ENCODE measurements at places on chromosomes 7 and 10. TPM values are rescaled to one million over a fixed set of nuclear protein-coding genes. Genes with fewer than 3 reads are reported as not detected.
A peak's percentile ranks its signal among the peaks of the same experiment; 100 is the strongest.

The ELOVL3 gene
- 0.40 TPM for total RNA-seq

The NANOS1 gene
- 4.5 TPM for total RNA-seq

The RNF32 gene
- 1.4 TPM for total RNA-seq

The TRIM74 gene
- total RNA-seq = 2.4 TPM

The GIMAP7 gene
- 0.33 TPM for total RNA-seq

The GTF2IRD1 gene
- total RNA-seq = 27.8 TPM

The MCM10 gene
- total RNA-seq = 3.1 TPM

The OR6B1 gene
- not detected for total RNA-seq

The ABCA13 gene
- total RNA-seq = 2.0 TPM

The GRID2IP gene
- 0.44 TPM for total RNA-seq

The RHOBTB1 gene
- total RNA-seq = 34.1 TPM

The GJD4 gene
- 0.17 TPM for total RNA-seq

The CALML3 gene
- not detected for total RNA-seq

DNA sequence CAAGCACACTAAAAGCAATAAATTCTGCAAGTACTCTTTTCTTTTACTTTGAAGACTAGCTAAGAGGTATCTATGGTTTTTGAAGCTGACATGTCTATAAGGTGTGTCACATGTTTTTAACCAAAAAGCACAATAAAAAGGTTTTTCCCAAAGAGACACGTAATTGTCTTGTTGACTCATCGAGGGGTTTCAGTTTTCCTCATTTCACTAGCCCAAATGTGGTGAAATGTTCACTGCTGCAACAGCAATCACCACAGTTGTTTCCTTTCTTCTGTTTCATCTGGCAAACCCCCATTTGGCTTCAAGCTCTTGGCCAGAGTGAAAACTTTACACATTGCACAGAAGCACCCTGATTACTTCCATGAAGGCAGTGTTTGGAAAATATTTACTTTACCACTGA lies 3.8 kb upstream of the HOXA4 start:
- no peak for DNase-seq

DNA sequence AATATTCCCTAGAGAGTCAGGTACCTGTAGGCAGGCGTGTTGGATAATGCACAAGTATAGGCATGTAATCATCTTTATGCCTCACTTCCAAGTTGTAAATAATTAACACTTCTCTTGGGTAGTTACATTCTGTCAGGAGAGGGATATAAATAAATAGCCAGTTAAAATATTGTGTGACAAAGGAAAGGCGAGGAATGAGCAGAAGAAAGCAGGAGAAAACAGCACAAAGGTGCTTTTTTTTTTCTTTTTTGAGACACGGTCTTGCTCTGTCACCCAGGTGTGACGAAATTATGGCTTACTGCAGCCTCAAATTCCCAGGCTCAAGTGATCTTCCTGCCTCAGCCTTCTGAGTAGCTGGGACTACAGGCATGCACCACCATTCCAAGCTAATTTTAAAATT lies 99.2 kb upstream of the LYZL2 start:
- DNase-seq = no peak

- DNase-seq = no peak
These were observed 145.2 kb upstream of the UNC5B start for GRCh38 chr10:71067098-71067740.

GRCh38 chr7:146150153-146150552 lies 33.6 kb downstream of the CNTNAP2 start:
- no peak for DNase-seq

- DNase-seq = no peak
These were observed 17.0 kb downstream of the PTPRN2 start for GRCh38 chr7:158570449-158571170.

GRCh38 chr10:689452-690371 lies at the start of gene DIP2C:
DIP2C (minus strand) TSS chr10:689668; CDS start chr10:689578, 90 bp downstream.
- peak; percentile 94 for DNase-seq

- DNase-seq = no peak
These were observed 705.2 kb upstream of the IGFBP3 start for GRCh38 chr7:46626261-46626660.

GRCh38 chr7:137816696-137817320 lies 30.0 kb downstream of the DGKI start:
- no peak for DNase-seq

DNA sequence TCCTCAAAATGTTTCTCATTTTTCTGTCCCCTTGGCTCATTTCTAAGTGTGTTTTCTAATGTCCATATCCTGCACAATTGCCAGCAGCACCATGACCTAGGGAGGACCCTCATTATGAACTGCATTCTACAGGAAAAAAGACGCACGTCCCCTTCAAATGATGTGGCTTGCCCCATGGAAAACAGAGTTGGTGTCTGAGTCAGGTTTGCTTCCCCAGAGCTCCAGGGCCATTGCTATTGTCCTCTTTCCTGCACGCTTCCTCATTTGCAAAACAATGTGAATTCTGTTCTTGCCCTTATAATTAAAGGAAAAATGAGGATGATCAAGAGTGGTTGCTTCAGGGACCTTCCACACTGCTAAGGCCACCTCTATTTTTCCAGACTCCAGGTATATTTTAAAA lies 14.7 kb upstream of the ASB4 start:
- no peak for DNase-seq

DNA sequence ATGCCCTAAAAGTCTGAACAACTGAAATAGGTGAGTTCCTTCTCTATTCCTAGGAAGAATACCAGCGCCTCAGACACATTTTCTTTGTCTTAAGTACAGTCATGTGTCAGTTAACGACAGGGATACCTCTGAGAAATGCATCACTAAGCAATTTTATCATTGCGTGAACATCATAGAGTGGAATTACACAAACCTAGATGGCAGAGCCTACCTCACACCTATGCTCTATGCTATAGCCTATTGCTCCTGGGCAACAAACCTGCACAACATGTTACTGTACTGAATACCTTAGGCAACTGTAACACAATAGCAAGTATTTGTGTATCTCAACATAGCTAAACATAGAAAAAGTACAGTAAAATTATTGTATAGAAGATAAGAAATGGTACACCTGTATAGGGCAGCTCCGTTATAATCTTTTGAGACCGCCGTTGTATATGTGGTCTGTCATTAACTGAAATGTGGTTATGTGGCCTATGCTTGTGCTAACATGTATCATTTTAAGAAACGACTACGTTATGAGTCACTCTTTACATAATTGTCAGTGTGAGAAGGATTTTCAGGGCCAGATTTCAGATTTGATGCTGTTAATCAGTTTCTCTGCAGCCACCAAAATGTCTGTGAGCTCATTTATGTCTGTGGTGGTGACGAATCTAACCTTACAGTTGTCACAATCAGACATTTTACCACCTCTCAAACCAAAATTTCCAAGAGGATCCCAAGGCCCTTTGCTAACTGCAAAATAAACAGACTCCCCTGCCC lies 66.1 kb upstream of the STK17A start:
- no peak for DNase-seq

- DNase-seq = no peak
These were observed 63.9 kb downstream of the DPY19L1 start for GRCh38 chr7:34973400-34973760.

DNA sequence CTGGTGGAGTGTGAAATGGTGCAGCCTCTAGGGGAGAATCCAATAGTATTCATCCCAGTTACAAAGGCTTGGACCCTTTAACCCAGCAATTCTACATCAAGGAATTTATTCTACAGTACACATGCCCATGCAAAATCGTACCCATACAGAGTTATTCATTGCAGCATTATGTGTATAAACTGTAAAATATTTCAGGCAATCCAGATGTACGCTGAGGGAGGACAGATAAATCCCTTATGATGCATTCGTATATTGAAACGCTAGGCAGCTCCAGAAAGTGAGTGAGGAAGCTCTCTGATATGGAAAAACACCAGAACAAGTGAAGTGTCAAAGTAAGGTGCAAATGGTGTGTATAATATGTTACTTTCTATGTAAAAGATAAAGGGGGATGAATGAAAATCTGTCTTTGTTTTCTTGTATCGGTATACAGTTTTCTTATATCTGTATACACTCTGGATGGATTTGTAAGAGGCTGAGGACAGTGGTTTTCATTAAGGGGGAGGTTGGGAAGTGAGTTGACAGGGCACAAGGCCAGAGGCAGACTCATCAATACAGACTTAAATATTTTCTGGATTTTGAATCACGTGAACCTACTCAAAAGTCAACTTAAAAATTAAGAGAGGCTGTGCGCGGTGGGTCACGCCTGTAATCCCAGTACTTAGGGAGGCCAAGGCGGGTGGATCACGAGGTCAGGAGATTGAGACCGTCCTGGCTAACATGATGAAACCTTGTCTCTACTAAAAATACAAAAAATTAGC lies 17.1 kb downstream of the VWA2 start:
- no peak for DNase-seq

DNA sequence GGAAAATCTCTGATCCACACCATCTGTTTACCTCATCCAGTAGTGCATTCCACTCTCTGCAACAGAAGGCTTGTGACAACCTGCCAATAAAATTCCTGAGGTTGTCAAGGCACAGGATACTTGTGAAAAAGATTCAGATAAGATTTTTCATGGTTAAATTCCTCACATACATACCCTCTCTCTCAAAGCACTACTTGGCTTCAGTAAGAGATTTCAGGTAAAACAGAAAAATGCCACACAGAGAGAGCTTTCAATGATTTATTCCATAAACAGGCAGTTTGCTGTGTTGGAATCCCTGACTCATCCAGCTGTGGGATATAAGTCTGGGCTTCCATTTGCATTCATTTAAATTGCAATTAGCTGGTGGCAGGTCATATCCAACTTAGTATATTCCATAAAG lies 99.7 kb upstream of the CAV2 start:
- peak; percentile 8 for DNase-seq

- DNase-seq = no peak
These were observed 78.6 kb downstream of the CDH23 start for GRCh38 chr10:71475243-71475871.

- DNase-seq = peak; percentile 86
These were observed at the start of gene DKK1 for GRCh38 chr10:52313933-52314821. DKK1 (plus strand) TSS chr10:52314281; CDS start chr10:52314435, 154 bp downstream.

- DNase-seq = no peak
These were observed 3.5 kb upstream of the CTTNBP2 start for GRCh38 chr7:117876761-117877160.

GRCh38 chr10:73494877-73495225 lies 973 bp downstream of the PPP3CB start:
- DNase-seq = no peak

GRCh38 chr10:48389272-48389671 lies 82.8 kb downstream of the MAPK8 start:
- no peak for DNase-seq

GRCh38 chr7:47253650-47254080 lies 328.2 kb downstream of the TNS3 start:
- peak; percentile 76 for DNase-seq

DNA sequence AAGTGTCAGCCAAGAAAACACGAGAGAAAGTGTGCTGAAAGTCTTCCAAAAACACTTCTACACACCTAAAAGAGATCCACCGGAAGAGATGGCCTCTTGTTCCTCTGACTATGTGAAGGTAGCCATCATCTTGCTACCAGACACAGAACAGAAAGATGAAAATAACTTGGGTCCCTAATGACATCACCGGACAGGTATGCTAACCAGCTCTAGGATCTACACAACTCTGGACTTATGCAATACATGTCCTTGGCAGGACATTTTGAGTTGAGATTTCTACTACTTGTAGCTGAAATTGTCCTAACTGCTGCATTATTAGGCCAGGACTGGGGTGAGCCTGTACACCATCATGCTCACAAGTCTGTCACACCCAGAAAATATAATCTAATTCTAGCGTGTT lies 358.7 kb downstream of the ELMO1 start:
- DNase-seq = peak; percentile 34

DNA sequence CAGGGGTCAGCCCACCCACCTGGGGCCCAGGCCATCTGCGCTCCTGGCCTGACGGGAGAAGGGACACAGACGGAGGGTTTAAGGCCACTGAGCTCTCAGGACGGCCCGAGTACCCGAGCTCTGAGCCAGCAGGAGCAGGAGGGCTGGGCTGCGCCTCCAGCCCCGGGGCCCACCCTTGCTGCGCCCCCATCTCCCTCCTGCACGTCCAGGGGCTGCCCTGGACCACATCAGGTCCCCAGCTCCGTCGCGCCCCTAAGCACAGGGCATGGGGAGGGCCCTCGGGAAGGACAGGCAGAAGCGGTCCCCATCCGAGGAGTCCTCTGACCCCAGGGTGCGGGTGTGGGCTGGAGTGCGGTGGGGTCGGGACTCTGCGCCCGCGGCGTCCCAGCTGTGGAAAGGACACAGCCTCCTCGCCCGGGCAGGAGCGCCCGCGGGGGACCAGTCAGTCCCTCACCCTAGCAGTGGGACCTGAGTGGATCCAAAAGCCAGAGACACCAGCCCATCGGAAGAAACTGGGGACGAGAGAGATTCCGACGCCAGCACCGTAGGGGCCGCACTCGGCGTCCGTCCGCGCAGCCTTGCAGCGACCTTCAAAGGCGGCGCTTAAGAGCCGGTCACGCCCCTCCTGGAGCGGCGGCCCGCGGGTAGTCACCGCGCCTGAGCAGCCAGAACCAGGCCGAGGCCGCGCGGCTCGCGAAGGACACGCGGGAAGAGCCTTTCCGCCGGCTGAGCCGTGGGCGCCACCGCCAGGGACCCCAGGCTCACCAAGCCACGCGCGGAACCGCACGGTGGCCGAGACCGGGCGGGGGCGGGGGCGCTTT lies 15.9 kb downstream of the CAMK2B start:
- peak; percentile 79 for DNase-seq

- DNase-seq = no peak
These were observed 112.1 kb downstream of the CUL2 start for GRCh38 chr10:34978080-34978479.

- no peak for DNase-seq
These were observed 12.2 kb upstream of the ZNF488 start for GRCh38 chr10:47396311-47396717.

GRCh38 chr7:41870461-41871138 lies 167.7 kb upstream of the INHBA start:
- no peak for DNase-seq

DNA sequence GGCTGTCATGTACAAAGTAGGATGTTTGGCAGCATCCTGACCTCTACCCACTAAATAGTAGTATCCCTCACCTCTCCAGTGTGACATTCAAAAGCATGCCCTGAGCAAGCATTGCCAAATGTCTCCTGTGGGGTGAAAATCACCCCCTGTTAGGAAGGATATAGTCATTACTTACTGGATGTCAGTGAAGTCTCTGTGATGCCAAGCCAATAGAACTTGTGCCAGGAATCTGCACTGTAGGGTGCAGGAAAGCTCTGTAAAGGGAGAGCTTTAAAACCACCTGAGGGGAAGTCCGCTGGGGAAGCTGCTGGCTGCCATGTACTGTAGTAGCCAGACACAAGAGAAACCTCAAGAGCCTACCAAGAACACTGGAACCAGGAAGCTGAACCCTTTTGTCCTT lies 170.7 kb upstream of the DKK1 start:
- DNase-seq = no peak

GRCh38 chr7:668139-668931 lies 58.2 kb upstream of the DNAAF5 start:
- peak; percentile 60 for DNase-seq

- DNase-seq = no peak
These were observed 396 bp upstream of the EXOC4 start for GRCh38 chr7:133252506-133252857.

DNA sequence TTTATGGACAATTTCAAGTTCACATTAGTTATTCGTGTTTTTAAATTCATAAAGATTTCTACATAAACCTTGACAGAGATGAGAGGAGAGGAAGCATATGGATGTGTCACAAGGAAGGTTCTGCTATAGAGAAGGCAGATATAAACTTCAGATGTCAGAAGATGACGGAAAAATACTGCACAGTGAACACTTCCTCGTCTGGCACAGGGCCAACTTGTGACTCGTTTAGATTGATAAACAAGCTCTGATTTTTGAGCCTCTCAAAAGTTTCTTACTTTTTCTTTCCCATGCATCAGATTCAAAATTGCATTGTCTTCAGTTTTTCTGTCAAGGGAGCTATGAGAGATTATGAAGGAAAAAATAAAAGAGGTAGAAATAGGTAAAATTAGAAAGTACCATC lies 156.4 kb upstream of the MINDY3 start:
- DNase-seq = no peak

All from hepatocyte (in vitro differentiated cells).